ENCODE measurements at places on chromosomes 7 and 10. TPM values are rescaled to one million over a fixed set of nuclear protein-coding genes. Genes with fewer than 3 reads are reported as not detected.

GRCh38 chr10:84392181-84392580 lies 63.8 kb downstream of the CCSER2 start:
- no peak overlapping the region for H3K4me3 ChIP-seq
- no peaks in the 10 kb centered on the region for H3K36me3 ChIP-seq

- H3K4me1 ChIP-seq: no peaks in the 10 kb centered on the region
- no peak overlapping the region for H3K27ac ChIP-seq
- DNase-seq: no peak
- no peaks in the 10 kb centered on the region for H3K27me3 ChIP-seq
- no peak overlapping the region for H3K4me3 ChIP-seq
- no peaks in the 10 kb centered on the region for H3K36me3 ChIP-seq
Observed at GRCh38 chr7:51280156-51280555, 36.5 kb downstream of the COBL start.

GRCh38 chr10:54650547-54650946 lies 150.5 kb downstream of the PCDH15 start:
- H3K27me3 ChIP-seq: no peaks in the 10 kb centered on the region
- H3K27ac ChIP-seq: no peak overlapping the region
- DNase-seq: no peak
- no peaks in the 10 kb centered on the region for H3K4me1 ChIP-seq

GRCh38 chr10:71832967-71833366 lies 18.1 kb downstream of the PSAP start:
- no peak overlapping the region for H3K27ac ChIP-seq
- no peaks in the 10 kb centered on the region for H3K27me3 ChIP-seq
- no peaks in the 10 kb centered on the region for H3K36me3 ChIP-seq
- H3K4me3 ChIP-seq: no peak overlapping the region
- DNase-seq: no peak

- no peak overlapping the region for H3K27ac ChIP-seq
- no peaks in the 10 kb centered on the region for H3K27me3 ChIP-seq
- H3K4me1 ChIP-seq: no peaks in the 10 kb centered on the region
- H3K36me3 ChIP-seq: no peaks in the 10 kb centered on the region
- H3K4me3 ChIP-seq: no peak overlapping the region
- DNase-seq: no peak
Observed at GRCh38 chr7:34260279-34260678, 354.9 kb downstream of the BMPER start.

DNA sequence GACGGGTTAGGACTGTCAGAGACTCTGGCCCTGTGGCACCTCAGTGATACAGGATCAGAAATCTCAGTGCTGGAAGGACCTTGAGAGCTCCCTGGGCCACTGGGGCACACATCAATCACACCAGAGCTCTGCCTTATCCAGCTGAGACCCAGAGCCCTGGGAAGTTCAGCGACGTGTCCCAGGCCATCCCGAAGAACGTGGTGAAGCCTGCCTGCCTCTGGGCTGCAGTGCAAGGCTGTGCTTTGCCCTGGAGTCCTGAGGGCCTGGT lies 79.8 kb upstream of the MGMT start:
- H3K27ac ChIP-seq: no peak overlapping the region
- H3K4me1 ChIP-seq: no peaks in the 10 kb centered on the region
- H3K4me3 ChIP-seq: no peak overlapping the region
- no peaks in the 10 kb centered on the region for H3K27me3 ChIP-seq
- DNase-seq: no peak
- no peaks in the 10 kb centered on the region for H3K36me3 ChIP-seq

DNA sequence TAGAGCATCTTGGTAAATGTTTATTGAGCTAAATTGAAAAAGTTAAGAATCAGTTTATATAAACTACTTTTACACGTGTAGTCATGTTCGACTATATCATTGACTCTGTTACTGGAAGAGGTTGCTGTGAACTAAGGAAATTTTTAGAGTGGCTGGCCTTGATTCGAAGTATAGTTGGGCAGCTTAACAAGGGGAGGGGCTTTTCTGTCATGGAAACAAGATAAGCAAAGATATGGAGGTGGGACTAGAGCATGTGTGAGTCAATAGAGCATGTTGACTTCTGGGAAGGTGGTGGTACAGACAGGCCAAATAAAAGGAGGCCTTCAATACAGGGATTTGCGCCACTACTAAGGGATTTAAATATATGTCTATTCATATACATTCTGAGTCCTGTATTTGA lies 7.6 kb downstream of the ATP5F1C start:
- H3K4me3 ChIP-seq: no peak overlapping the region
- DNase-seq: no peak
- H3K4me1 ChIP-seq: no peaks in the 10 kb centered on the region
- no peaks in the 10 kb centered on the region for H3K27me3 ChIP-seq
- no peaks in the 10 kb centered on the region for H3K36me3 ChIP-seq
- H3K27ac ChIP-seq: no peak overlapping the region

GRCh38 chr7:24891311-24891735 lies 88.7 kb downstream of the OSBPL3 start:
- no peak overlapping the region for H3K4me3 ChIP-seq
- no peaks in the 10 kb centered on the region for H3K4me1 ChIP-seq
- no peaks in the 10 kb centered on the region for H3K27me3 ChIP-seq
- H3K36me3 ChIP-seq: no peaks in the 10 kb centered on the region

GRCh38 chr7:140645166-140645900 lies 4.7 kb upstream of the DENND2A start:
- no peaks in the 10 kb centered on the region for H3K36me3 ChIP-seq
- peak; percentile 20 for DNase-seq
- H3K27me3 ChIP-seq: no peaks in the 10 kb centered on the region
- no peak overlapping the region for H3K4me3 ChIP-seq

GRCh38 chr7:7157177-7157886 lies 25.0 kb upstream of the C1GALT1 start:
- no peaks in the 10 kb centered on the region for H3K36me3 ChIP-seq
- H3K4me3 ChIP-seq: no peak overlapping the region
- H3K27ac ChIP-seq: no peak overlapping the region

DNA sequence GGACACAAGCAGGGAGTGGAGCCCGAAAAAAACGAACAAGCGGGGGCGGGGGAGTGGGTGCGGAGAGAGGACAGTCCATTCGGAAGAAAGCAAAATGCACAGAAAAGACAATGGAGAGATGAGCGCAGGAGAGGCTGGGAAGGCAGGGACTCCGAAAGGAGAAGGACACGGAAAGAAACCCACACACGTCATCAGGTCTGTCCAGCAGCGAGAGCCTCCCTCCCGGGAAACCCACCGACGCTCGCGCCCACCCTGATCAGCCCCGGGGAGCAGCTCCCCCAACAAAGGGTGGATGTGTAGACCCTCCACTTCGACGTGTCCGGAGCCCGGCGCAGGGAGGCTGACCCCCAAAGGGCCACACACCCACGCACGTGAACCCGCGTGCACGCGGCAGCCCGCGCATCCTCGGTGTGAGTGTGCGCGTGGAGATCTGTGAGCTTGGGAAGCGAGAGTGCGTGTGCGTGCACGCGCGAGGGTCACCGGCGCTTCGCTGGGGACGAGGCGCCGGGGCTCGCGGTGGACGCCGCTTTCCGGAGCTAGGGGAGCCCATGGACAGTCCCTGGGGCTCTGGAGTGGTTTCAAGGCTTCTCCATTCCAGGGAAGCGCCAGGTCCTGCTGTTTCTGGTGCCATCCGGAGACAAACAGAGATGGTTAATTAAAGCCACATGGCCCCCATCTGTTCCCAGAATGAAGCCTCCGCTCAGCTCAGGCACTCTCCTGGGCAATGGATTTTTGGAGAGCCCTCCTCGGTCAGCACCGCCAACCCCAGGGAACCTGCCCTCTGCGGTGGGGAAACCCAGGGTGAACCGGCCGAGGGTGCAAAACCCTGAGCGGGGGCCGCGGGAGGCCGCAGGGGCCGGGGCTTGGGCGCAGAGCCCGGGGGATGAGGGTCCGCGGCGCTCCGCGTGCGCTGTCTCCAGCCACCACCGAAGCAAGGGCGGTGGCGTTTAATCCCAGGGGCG lies 916 bp downstream of the LAMB1 start:
- no peaks in the 10 kb centered on the region for H3K36me3 ChIP-seq
- no peaks in the 10 kb centered on the region for H3K27me3 ChIP-seq
- no peaks in the 10 kb centered on the region for H3K4me1 ChIP-seq
- H3K27ac ChIP-seq: peak overlapping the region; percentile 85
- peak; percentile 60 for DNase-seq

DNA sequence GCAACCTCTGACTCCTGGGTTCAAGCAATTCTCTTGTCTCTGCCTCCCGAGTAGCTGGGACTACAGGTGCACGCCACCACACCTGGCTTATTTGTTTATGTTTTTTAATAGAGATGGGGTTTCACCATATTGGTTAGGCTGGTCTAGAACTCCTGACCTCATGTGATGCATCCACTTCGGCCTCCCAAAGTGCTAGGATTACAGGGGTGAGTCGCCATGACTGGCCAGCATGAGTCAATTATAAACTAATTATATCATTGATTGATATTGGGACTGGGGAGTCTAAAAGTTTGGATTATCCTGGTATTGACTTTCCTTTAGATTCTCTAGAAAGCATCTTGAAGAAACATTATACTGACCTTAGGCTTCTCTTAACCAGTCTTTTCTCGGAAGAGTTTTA lies 73.9 kb upstream of the CCNY start:
- DNase-seq: no peak
- no peaks in the 10 kb centered on the region for H3K36me3 ChIP-seq
- H3K4me1 ChIP-seq: no peaks in the 10 kb centered on the region
- H3K27me3 ChIP-seq: no peaks in the 10 kb centered on the region
- no peak overlapping the region for H3K27ac ChIP-seq
- H3K4me3 ChIP-seq: no peak overlapping the region

- no peaks in the 10 kb centered on the region for H3K4me1 ChIP-seq
- no peaks in the 10 kb centered on the region for H3K27me3 ChIP-seq
- no peaks in the 10 kb centered on the region for H3K36me3 ChIP-seq
- no peak for DNase-seq
Observed at GRCh38 chr10:125283191-125283835, 123.0 kb upstream of the CTBP2 start.

GRCh38 chr10:61608255-61609033 lies 54.3 kb upstream of the CABCOCO1 start:
- no peaks in the 10 kb centered on the region for H3K36me3 ChIP-seq
- H3K4me1 ChIP-seq: no peaks in the 10 kb centered on the region
- no peaks in the 10 kb centered on the region for H3K27me3 ChIP-seq
- DNase-seq: no peak

- H3K27me3 ChIP-seq: no peaks in the 10 kb centered on the region
- no peak overlapping the region for H3K27ac ChIP-seq
- H3K4me1 ChIP-seq: no peaks in the 10 kb centered on the region
- no peak for DNase-seq
Observed at GRCh38 chr7:582931-583330, 63.3 kb upstream of the PDGFA start.

DNA sequence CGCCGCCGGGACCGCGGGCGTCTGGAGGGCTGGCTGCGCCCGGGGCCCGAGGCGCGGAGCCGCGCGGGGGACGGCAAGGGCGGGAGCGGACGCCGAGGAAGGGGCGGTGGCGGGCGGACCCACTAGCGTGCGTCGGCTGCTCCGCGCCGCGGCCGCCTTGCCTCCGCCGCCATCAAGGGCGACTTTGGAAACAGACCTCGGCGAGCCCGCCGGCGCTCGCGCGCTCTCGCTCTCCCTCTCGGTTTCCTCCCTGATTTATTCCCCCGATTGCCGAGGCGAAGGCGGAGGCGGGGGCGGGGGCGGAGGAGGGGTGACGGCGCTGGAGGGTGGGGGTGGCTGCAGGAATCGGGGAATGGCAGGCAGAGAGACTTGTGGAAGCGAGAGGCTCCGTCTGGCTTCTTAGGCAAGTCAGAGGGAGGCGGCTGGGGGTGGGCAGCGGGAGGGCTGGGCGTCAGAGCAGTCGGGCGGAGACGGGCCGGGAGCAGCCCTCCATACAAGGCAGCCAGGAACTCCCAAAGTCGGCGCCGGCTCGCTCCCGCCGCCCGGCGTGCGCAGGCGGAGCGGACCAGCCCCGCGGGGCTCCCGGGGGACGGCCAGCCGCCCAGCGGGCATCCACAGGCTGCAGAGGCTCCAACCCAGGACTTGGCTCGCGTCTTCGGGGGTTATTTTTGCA lies at the start of gene CACNA2D1:
Gene CACNA2D1 (minus strand): TSS at position 231 of the 673 bp plus-strand sequence.
- no peaks in the 10 kb centered on the region for H3K36me3 ChIP-seq
- H3K4me1 ChIP-seq: peaks cover 4% of the 10 kb centered on the region
- H3K4me3 ChIP-seq: peak within 1 kb of the TSS; percentile 70
- peak within 1 kb of the TSS; percentile 87 for H3K27ac ChIP-seq

DNA sequence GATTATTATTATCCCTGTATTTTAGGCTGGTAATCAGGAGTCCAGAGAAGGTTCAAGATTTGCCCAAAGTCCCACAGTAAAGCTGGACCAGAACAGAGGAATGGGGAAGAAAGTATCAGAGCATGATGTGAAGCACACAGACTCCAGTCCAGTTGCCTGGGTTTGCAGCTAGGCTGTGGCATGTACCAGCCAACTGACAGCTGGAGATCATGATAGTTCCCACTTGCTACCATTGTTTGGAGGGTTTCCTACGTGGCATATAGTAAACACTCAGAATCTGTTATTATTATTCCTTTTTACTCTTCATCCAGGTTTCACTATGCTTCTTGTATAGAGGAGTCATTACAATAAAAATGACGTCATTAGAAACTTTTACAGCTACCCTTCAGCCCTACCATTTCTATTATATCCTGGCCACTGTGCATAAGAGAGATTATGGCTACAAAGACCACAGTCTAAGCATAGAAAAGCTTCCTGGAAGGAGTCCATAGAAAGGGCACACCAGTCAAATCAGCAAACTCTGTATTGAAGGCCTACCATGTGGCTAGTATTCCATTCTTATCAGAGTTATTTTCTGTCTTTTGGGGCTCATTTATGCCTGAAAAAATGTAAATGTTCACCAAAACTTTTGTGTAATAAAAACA lies 66.6 kb downstream of the MTPN start:
- H3K4me1 ChIP-seq: no peaks in the 10 kb centered on the region
- no peaks in the 10 kb centered on the region for H3K27me3 ChIP-seq
- no peak overlapping the region for H3K27ac ChIP-seq
- no peak for DNase-seq
- no peaks in the 10 kb centered on the region for H3K36me3 ChIP-seq

- H3K4me3 ChIP-seq: no peak overlapping the region
- no peak for DNase-seq
- no peaks in the 10 kb centered on the region for H3K27me3 ChIP-seq
- H3K4me1 ChIP-seq: peaks cover 22% of the 10 kb centered on the region
Observed at GRCh38 chr7:150958597-150958996, 19.5 kb downstream of the KCNH2 start.

- H3K36me3 ChIP-seq: no peaks in the 10 kb centered on the region
- no peaks in the 10 kb centered on the region for H3K27me3 ChIP-seq
- H3K4me1 ChIP-seq: peaks cover 3% of the 10 kb centered on the region
- H3K27ac ChIP-seq: peak overlapping the region; percentile 56
Observed at GRCh38 chr10:5632446-5632845, 33.9 kb downstream of the ASB13 start.

GRCh38 chr7:99504281-99504602 lies 220 bp upstream of the ZKSCAN5 start:
- DNase-seq: no peak
- no peaks in the 10 kb centered on the region for H3K27me3 ChIP-seq
- H3K4me3 ChIP-seq: peak overlapping the region; percentile 53
- peak overlapping the region; percentile 93 for H3K27ac ChIP-seq
- no peaks in the 10 kb centered on the region for H3K36me3 ChIP-seq

- no peak overlapping the region for H3K27ac ChIP-seq
- no peaks in the 10 kb centered on the region for H3K4me1 ChIP-seq
- H3K4me3 ChIP-seq: no peak overlapping the region
- DNase-seq: no peak
- no peaks in the 10 kb centered on the region for H3K36me3 ChIP-seq
Observed at GRCh38 chr10:86329896-86330680, 36.5 kb downstream of the GRID1 start.

CLDN4 gene
- total RNA-seq: 7.4 TPM

CTAGE4 gene
- total RNA-seq: 7.2 TPM

TLX1 gene
- total RNA-seq: not detected

BMPR1A gene
- total RNA-seq: 27.6 TPM

TFAM gene
- 48.6 TPM for total RNA-seq

ASCC1 gene
- total RNA-seq: 156 TPM

METTL27 gene
- total RNA-seq: 1.5 TPM

ARMC3 gene
- not detected for total RNA-seq

PRSS37 gene
- not detected for total RNA-seq

CYP2C19 gene
- total RNA-seq: not detected

DRGX gene
- total RNA-seq: not detected
